ENCODE measurements at places on chromosomes 2 and 18. TPM values are rescaled to one million over a fixed set of nuclear protein-coding genes. Genes with fewer than 3 reads are reported as not detected.

Gene TXNDC9
- 52.8 TPM for total RNA-seq

Gene IHH
- under 0.01 TPM for total RNA-seq

Gene NTSR2
- not detected for total RNA-seq

Gene CFC1B
- total RNA-seq: not detected

Gene CXCR1
- total RNA-seq: not detected

Gene SCN9A
- total RNA-seq: 0.40 TPM

Gene IFIH1
- 5.5 TPM for total RNA-seq

Gene SLC38A11
- not detected for total RNA-seq

Gene L3MBTL4
- total RNA-seq: under 0.01 TPM

Gene STK25
- total RNA-seq: 123 TPM

Gene RHOB
- total RNA-seq: 168 TPM

Gene C1QL2
- total RNA-seq: not detected

Gene C18orf54
- total RNA-seq: 3.9 TPM

Gene SMPD4
- 9.8 TPM for total RNA-seq

Gene TOGARAM2
- total RNA-seq: under 0.01 TPM

Data from aortic smooth muscle cell (primary cell).